ENCODE measurements at places on chromosomes 2 and 18. TPM values are rescaled to one million over a fixed set of nuclear protein-coding genes. Genes with fewer than 3 reads are reported as not detected.

The DSEL gene
- total RNA-seq: 0.05 TPM

The TUBA4B gene
- not detected for total RNA-seq

The PLGLB2 gene
- total RNA-seq: 0.91 TPM

The HOXD10 gene
- total RNA-seq: not detected

The HOXD8 gene
- total RNA-seq: 6.0 TPM

The CNGA3 gene
- not detected for total RNA-seq

The SMYD1 gene
- not detected for total RNA-seq

- DNase-seq: no peak
Observed at GRCh38 chr2:182854375-182855105, 11.9 kb downstream of the FRZB start.

- peak; percentile 96 for DNase-seq
Observed at GRCh38 chr2:223760838-223761502, 76.4 kb downstream of the AP1S3 start.

- DNase-seq: no peak
Observed at GRCh38 chr2:201984800-201985525, 48.7 kb upstream of the FZD7 start.

DNA sequence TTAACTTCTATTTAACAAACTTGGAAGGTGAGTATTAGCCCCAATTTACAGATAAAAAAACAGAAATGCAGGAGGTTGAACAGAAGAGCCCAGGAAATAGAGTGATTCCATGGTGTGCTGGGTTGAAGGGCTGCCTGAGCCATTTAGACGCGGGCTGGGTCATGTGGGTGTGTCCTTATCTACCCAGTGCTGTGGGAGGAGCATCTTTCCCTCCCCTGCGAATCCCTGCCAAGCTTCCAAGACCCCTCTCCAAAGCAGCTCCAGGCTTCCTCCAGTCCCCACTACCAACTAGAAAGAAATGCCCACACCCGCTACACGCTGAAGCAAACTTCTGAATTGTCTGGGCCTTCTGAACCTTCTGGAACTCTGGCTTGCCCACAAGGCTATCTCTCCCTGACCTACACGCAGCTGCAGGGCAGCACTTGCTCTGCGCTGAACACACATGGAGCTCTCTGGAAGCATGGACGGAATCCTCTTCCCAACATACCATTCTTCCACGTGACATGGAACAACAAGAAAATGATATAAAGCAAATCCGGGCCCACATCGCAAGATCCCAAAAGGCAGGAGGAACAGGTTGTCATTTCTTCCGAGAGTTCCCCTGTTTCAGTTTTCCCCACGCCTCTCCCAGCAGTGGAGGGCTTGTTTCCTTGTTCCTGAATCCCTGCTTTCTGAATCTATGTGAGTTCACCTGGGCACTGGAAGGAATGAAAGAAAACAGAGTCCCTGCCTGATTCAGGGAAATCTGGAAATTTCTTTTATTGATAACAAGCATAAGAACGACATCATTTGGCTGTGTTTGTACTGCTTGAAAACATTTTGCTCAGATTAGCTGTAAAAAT lies 562.7 kb upstream of the ID2 start:
- DNase-seq: no peak

DNA sequence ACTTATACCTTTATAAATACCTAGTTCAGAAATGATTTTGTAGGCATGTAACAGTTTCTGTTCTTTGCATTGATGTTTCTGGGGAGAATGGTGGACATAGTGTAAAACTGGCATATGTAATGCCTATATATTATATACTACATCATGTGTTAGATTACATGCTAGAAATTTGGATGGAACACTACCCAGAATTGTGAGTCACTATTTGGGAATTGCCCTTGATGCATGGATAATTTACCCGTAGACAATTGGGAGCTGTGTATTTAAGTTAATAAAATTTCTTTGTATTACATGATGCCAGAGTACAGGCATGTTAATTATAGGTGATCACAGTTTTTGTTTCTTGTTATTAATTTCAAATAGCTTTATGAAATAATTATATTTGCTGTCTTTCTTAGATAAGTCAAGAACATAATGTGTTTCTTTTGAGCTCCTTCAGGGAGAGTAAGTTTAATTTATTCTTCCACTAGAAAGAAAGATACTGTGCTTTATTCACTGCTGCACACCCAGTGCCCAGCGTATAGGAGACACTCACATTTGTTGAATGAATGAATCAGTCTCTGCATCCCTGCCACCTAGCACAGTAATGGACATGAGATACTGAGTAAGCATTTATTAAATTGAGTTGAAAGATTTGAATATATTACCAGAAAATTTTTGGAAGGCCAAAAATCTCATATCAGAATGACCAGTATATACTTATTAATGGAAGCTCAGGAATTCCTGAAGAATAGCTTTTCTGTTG lies 16.9 kb downstream of the ACSL3 start:
- DNase-seq: no peak

DNA sequence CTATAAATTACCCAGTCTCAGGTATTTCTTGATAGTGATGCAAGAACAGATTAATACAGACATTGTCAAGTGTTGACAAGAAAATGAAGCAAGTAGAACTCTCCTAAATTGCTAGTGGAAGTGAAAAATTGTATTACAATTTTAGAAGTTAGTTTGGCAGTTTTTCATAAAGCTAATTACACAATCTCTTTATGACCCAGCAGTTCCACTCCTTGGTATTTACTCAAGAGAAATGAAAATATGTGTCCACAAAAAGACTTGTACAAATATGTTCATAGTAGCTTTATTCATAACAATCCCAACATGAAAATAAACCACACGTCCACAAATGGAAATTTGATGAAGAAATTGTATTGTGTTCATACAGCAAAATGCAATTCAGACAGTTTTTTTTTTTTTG lies 49.4 kb downstream of the PDE1A start:
- DNase-seq: no peak

DNA sequence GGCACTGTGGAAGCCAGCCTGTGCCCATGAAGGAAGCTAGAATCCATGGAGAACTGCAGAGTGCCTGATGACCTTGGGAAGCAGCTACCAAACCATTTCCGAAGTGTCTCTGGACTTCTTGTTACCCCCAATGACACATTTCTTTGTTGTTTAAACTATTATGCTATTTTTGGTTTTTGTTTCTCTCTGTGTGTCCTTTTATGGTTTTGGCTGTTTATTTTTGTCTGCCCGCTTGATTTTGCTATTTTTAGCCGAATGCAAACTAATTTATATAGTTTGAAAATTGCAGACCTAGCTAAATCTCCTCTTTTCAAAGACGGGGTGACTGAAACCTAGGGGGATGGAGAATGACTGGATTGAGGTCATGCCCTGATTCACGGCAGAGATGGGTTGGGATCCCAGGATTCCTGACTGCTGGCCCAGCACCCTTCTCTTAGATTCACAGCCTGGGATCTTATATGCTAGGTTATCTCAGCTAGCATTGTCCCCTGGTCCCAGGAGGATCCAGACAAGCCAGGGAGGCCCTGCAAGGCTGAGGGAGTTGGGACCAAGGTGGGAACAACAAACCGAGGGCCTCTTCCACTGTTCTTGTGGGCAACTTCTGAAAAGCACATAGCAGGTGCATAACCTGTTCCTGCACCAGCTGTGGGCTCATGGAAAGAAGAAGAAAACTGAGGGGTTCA lies 116.3 kb upstream of the HAAO start:
- DNase-seq: no peak

DNA sequence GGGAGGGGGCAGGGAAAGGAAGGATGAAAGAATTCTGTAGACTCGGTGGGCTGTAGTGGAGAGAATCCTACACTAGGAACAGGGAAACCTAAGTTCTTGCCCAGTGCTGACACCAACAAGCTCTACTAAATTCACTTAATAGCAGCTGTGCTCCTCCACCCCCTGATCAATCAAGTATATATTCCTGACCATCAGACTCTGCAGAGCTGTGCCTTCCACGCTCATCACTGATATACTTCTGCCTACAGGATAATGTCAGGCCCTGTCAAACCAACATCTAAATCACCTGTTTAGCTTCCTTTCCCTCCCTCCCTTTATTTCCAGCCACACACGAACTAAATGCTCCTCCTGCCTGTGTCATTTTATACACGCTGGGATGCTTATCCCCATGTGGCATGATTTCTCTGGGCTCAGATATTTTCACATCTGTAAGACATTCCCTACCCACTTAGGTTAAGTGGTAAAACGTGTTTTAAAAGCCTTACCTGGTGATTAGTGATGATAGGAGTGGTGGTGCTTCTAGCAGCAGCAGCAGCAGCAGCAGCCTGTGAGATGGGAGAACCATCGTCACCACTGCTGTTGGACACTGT lies 301.9 kb downstream of the LRRTM1 start:
- DNase-seq: no peak

- DNase-seq: no peak
Observed at GRCh38 chr2:48247206-48247605, 282.7 kb upstream of the STON1 start.

DNA sequence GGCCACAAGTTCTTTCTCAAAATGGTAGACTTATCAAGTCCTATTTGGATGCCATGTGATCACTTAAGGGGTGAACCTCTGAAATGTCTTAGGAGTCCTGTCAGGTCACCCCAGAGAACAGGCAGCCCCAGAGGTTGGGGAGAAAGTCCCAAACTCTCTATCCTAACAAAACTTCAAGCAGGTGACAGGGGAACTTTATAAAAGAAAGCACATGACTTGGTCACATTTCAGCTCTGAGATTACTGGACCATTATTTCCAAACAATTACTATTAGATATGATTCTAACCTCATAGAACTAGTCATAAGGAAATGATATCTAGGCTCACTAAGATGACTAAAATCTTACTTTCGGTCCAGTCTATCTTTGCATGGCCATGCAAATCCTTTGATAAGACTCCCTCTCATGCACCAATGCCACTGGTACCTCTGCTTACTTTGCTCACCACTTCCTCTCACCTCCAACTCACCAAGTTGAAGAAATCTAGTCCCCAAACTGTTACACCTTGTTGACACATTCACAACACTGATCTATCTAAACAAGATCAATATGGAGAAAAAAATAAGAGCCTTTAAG lies 107.0 kb downstream of the GALNT14 start:
- DNase-seq: no peak

DNA sequence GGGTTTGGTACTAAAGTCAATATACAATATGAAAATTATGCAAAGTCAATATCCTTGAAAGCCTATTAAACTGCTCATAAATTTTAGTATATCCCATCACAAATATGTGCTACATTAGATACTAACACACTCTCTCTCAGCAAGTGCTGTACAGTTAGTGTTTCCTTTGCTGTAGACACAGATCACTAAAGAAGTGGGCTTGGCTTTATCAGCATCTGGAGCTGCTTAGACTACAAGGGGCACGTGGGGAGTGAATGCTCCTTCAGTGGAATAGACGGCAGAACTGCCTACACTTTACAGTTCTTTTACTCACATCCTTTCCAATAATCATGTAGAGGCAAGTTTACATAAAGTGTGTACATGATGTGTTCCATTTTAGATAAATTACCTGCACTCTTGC lies 26.0 kb upstream of the EFEMP1 start:
- no peak for DNase-seq

GRCh38 chr2:42048299-42049220 lies 739 bp downstream of the PKDCC start:
- no peak for DNase-seq

DNA sequence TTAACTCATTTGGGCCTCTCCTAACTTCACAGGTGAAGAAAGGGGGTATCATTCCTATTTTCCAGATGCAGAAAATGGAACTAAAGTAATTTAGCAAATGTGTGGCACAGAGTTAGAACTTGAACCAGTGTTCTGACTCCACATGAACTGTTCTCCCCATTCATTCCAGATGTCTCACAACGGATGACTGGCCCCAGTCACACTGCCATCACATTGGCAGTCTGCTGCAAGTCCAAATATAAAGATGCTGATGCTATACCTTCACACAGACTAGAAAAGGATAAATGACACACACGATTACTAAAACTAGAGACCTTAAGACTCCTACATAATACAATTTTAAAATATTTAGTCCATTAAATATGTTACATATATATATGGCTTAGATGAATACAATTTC lies 195.7 kb downstream of the NBAS start:
- no peak for DNase-seq
